Ovary (tissue), 10 donors: ENCODE measurements at places on chromosomes 4 and X.

DNA sequence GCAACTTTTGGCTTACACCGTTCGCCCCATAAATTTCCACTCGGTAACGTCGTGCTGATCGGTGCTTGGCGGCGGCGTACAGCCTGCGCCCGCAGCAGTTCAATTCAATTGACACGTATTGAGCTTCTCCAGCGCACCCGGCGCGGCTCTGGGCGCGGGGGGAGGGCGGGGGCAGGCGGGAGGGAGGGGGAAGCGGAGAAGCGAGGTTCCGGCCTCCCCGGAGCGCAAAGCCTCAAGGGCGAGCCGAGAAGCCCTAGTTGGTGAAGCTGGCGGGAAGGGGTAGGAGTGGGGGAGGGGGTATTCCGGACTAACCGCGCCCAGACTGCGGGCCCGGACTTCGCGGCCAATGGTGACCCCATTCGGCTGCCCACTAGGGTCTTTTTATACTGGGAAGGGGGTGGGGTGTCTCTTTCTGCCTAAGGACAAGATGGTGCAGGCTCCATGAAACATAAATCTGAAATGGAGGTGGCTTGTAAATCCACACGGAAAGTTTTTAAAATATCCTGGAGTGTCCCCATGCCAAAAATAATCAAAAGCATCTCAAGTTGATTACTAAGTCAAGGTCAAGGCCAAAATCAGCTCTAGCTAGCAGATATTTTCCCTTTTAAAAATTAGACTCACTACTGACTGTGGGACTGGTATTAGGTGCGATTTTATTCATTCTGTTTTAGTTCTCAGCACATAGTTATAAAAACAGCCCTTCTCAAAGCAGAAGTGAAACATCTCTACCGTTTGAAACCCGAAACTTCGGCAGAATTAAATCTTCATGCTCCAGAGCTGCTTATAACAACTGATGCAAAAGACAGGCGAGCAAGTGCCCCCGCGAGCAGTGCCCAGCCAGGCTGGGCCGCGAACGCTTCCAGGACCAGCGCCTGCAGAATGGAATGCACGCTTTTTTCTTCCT is 1.5 kb upstream of the BCOR start:
- DNase-seq: peak; percentile 38

GRCh38 chr4:182593864-182594263 is 323.3 kb downstream of the DCTD start:
- DNase-seq: no peak

DNA sequence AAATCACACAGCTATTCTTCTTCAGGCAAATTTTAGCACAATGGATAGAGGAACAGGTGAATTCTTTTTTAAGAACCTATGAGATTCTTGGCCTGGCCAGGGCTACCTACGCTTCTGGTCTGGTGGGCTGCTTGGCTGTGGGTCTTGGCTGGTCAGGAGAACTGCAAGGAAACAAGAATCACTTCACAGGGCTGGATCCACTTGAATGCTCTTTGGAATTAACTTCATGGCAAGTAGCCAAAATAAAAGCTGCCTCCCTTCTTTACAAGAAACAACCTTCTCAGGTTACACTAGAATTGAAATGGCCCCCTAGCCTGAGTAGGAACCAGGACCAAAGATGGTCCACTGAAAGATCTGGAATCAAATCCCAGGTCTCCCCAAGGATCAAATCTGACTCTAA is 519.1 kb downstream of the IQCM start:
- no peak for DNase-seq

- DNase-seq: no peak
Measured at GRCh38 chr4:1077711-1078477, 35.5 kb downstream of the RNF212 start.

GRCh38 chr4:81505004-81505598 is 33.4 kb upstream of the RASGEF1B start:
- no peak for DNase-seq

- no peak for DNase-seq
Measured at GRCh38 chr4:88963817-88964216, 93.2 kb downstream of the FAM13A start.

- DNase-seq: no peak
Measured at GRCh38 chrX:104098919-104099318, 13.4 kb upstream of the ZCCHC18 start.

DNA sequence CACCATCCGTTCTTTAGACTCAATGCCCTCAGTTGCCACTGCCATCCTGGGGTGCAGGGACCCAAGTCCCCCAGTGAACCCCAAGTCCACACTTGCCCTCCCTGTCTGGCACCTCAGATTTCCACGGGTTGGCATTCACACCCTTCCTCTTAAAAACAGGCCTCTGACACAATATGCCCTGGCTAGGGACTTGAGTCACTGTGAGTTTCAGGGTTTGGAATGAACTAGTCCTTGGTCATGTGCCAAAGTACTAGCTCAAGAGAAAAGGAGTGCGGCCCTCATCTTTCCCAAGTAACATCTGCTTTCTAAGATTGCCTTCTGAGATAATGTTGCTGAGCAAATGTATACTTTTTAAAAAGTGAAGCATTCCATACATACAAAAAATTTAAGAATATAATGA is 134.0 kb downstream of the MID1 start:
- no peak for DNase-seq

DNA sequence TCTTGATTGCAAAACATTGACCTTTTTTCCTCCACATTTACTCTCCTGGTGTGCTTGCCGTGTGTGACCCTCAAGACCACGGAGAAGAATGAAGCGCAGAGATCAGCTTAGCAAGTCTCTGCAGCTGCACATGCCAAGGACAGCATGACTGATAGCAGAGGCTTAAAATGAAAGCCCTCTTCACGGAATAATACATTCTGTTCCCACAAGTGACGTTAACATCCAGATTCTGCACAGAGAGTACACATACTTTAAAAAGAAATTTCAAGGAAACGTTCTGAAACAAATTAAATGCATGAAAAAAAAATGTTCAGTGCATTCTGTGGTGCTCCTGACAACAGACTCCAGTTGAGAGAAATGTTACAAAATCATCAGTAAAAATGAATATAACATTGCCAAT is 60.9 kb downstream of the SLC7A11 start:
- no peak for DNase-seq

DNA sequence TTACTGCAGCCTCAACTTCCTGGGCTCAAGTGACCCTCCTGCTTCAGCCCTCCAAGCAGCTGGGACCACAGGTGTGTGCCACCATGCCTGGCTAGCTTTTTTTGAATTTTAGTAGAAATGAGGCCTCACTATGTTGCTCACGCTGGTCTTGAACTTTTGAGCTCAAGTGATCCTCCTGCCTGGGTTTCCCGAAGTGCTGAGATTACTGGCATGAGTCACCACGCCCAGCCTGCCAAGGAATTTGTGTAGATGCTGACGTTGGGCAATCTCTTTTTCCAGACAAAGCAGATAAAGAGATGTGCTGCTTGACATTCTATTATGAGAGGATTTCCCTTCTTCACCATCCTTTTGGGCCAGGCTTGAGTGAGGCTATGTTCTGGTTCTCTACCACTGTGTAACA is 254.5 kb upstream of the RPS6KA3 start:
- DNase-seq: no peak

DNA sequence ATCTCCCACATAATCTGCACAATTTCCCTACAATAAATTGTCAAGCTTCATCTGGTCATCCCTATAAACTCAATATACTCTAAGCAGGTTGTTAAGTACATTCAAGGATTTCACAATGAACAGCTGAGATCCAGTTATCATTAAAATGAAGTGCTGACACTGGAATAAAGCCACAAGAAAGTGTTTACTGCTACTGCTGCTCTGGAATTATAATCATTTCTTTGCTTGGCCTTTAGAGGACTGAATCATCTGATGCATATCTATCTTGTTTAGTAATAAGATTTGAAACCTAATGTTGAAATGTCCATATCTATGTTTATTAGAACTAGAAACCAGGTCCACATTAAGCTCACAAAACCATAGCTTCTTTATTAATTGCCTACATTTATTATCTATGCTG is 338.6 kb upstream of the ZFP42 start:
- no peak for DNase-seq

DNA sequence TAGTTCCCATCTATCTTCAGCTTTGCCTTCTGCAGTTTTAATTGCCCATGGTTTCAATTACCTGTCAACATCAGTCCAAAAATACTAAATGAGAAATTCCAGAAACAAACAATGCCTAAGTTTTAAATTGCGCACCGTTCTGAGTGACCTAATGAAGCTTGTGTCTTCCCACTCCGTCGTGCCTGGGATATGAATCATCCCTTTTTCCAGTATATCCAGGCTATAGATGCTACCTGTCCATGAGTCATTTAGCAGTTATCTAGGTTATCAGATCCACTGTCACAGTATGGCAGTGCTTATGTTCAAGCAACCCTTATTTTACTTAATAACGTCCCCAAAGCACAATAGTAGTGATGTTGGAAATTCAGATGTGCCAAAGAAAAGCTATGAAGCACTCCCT is 363.6 kb upstream of the FAM241A start:
- no peak for DNase-seq

DNA sequence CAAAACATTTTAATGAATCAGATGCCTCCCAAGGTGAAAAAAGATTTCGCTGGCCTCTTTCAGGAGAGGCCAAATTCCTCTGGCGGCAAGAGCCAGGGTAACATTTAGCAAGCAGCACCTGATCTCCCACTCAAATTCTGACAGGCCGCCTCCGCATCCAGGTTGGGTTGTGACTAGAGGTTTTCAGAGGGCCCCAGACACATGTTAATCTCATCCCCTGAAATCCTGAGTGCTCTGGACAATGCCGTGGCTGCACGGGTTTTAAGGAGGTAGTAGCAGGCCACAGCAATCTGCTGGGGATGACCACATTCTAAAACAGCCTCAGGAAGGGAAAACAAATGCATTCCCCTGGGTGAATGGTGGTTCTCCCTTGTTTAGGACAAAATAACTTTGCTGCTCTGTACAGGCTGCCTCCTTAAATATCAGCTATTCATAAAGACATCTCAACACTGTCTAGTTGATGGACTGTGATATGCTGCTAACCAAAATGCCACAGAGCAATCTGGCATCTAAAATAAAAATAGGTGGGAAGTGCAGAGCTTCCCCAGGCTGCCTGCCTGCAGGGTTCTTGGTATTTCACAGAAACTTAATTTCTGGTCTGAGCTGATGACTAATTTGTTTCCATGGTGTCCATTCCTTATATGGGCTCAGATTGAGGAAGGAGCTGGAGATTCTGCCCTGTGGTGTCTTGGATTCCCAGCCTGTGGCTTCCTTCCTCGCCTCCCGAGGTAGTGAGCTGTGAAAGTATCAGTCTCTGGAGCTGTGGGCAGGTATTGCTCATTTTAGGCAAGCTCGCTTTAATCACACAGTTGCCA is 202.0 kb downstream of the DCLK2 start:
- DNase-seq: no peak

- DNase-seq: no peak
Measured at GRCh38 chrX:915427-916229, 285.0 kb downstream of the SHOX start.

DNA sequence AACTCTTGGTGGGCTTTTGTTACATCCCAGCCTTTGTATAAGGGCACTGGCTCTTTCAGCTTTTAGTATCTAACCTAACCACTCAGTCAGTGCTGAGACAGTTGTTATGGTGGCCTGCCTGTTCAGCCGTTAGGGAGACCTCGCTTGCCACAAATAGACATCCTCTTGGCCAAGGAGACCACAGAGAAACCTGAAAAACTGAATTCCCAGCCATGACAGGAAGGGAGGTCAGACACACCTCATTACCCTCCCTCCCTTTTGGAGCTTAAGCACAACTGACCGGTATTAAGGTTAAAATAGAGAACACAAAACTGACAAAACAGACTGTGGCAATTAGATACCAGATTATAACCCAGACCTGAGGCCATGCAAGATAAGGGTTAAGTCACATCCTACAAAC is 1639.3 kb downstream of the RPA4 start:
- DNase-seq: no peak

DNA sequence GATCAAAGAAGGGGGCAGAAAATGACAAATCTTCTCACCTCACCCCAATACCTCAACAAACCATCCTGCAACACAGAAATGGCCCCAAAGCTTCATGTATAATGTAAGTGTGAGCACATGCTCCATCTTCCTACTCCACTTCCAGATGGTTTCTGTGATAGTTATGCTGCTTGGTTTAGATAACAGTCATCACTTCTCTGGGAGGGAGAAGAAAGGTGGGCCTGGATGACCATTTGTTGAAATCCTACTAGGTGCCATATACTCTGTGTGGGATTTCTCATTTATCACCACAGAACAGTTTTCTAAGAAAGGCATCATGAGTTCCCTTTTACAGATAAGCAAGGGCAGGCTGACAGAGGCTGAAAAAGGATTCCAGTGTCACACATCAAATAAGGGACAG is 31.3 kb upstream of the NXF3 start:
- DNase-seq: no peak

DNA sequence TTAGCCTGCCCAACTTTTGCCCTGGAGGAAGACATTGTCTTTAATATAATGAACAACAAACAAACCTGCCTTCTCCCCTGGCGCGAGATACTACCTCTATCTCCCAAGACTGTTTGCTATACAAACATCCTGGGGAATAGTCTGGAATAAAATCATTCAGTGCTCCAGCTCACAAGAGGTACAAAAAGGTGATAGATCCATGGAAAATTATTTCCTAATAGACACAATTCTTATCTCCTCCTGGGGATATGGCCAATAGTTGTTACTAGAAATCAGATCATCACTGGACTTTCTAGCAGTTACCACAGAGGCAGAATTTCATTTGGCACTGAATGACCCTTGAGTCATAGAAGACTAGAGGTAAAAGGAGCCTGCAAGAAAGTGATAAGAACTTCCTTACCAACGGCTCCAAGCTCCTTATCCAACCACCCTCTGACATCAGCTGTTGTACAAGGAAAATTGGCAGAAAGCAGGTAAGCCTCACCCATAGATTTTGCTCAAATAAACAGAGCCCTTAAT is 38.1 kb downstream of the MID1 start:
- DNase-seq: no peak

- DNase-seq: no peak
Measured at GRCh38 chr4:627347-628125, 2.2 kb downstream of the PDE6B start.

GRCh38 chr4:80507507-80507906 is 172.0 kb downstream of the CFAP299 start:
- DNase-seq: no peak

- DNase-seq: no peak
Measured at GRCh38 chrX:69073241-69073640, 92.0 kb downstream of the PJA1 start.

DNA sequence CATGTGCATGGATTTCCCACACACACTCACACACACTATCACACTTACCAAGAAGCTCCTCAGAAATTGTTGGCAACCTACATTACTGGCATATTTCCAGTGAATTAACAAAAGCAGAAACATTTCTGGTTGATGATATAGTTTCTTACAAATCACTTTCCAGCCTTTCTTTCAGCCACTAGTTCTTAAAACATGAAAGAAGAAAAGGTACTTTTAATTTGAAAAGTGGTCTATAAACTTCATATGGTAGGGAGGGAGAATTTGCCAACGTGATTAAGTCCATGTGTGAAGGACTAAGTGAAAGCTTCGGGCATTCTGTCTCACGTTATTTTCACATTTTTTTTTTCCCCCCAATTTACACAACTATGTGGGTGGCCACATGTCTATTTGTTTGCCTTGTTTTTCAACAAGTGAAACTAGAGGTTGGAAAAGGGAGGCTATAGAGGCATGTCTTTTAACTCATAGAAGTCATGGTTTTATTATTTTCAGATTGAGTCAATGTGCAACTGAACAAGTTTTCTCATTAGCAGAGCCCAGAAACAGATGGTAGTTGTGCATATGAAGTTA is 832.1 kb upstream of the INTU start:
- no peak for DNase-seq

- no peak for DNase-seq
Measured at GRCh38 chrX:13828392-13828791, 11.5 kb upstream of the GPM6B start.

GRCh38 chrX:148084611-148085010 is 103.5 kb downstream of the FMR1NB start:
- DNase-seq: no peak
